ENCODE measurements at places on chromosomes 16 and 17.

DNA sequence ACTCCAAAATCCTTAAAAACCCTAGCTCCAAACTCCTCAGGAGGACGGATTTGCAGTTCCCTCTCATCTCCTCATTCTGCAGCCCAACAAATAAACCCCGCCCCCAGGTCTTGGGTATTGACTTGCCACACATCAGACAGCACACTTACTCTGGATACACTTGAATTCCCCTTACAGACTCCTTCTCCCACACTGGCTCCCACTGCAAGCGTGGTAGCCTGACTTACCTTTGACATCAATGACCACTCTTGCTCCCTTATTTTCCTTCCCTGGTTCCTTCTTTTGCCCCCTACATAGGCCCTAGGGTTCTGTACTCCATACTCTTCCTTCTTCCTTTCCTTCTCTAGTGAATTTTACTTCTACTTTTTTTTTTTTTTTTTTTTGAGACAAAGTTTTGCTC lies 7.5 kb downstream of the RFFL start:
- no peak for DNase-seq

GRCh38 chr17:50480854-50481490 lies 2.3 kb downstream of the RSAD1 start:
- DNase-seq, result no peak

DNA sequence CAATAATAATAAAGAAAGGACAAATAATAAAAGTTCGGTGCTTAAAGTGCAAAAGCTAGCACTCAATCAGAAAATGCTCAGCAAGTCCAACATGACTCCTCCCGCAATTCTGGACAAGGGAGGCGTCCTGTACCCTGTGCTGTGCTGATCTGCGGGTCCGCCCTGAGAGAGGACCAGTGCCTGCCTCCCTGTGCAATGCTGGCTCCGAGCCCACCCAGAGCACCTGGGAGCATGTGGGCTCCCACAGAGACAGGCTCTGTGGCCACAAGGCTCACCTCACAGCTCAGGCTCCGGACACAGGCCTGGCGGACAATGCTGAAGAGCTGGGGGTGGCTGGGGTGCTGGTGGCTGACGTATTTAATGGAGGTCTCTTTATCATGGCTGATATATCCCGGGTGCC lies 11.1 kb downstream of the FLCN start:
- no peak for DNase-seq

- DNase-seq, result no peak
Observed at GRCh38 chr16:68972720-68973119, 129.4 kb downstream of the TANGO6 start.

DNA sequence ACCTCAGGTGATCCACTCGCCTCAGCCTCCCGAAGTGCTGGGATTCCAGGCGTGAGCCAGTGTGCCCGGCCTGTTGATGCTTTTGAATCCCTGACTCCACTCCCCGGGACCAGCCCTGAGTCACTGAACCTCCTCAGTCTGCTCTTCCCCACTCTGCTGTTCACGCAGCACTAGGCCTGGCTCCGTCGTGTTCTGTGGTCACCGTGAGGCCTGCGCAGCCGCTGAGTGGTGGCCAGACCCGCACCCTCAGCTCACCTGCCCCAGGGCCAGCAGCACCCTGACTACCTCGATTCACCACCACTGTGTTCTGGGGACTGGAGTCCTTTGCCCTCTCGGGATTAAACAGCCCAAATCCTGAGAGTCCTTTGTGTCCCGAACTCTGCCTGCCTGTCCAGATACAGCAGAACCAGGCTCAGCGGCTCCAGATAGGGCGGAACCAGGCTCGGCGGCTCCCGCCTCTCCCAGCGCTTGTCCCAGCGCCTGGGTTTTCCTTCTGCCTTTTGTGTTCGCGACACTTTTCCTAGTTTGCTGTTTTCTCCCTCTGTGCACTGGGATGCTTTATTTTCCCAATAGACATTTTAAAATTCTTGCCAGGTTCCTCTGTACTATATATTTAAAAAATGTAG lies 58.6 kb upstream of the ENDOV start:
- DNase-seq, result no peak

- DNase-seq, result no peak
Observed at GRCh38 chr17:79646721-79647455, 36.0 kb upstream of the RBFOX3 start.

GRCh38 chr17:10019941-10020451 lies 114.9 kb upstream of the RCVRN start:
- DNase-seq, result no peak

DNA sequence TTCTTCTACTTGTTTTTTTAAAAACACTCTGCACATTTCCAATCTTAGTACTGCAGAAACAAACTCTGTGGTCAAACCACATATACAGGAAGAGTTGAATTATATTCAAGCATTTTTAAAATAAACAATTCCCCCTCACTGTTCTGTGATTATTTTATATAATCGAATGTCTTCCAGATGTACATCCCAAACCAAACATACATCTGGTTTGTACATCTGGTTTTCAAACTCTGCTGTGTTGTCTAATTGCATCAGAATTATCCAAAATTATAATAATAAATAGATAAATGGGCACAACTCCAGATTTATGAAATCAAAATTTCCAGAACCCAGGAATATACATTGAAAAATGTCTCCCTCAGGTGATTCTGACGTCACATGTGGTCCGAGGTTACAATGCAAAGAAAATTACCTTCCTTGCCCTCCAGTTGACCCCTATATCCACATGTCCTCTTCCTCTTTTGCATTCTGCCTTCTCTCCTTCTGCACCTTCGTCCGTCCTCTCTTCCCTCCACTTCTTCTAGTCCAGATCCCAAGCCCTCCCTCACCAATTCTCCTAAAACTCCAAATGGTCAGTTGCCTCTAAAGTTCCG lies 13.3 kb upstream of the CCDC144A start:
- no peak for DNase-seq

DNA sequence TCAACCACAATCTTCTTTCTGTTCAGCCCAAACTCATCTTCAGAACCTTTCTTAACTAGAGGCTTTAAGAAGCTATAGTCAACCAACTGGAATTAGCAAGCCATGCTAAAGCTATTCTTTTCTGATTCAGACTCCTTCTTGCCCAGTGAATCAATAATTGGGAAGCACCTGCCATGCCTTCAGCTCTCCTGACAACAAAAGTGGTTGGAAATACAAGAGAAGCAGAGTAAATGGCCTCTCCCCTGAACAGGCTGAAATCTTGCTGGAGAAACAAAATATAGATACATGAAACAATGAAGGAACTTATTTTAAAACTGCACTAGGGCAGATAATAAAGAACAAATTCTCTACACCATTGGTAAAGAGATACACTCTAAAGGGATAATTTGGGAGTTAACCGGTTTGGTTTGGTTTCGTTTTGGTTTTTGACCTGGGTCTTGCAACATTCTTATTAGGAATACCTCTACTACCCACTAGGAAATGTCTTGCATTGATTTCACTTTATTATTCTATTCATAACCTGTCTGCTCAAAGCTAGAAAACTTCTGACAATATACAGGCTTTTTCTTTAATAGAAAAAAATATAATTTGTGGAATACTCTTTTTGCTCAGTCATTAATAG lies 173.6 kb upstream of the DYNLRB2 start:
- DNase-seq, result no peak

- DNase-seq, result no peak
Observed at GRCh38 chr17:83106913-83107655, 27.7 kb downstream of the METRNL start.

- no peak for DNase-seq
Observed at GRCh38 chr16:76943921-76944320, 247.1 kb upstream of the MON1B start.

DNA sequence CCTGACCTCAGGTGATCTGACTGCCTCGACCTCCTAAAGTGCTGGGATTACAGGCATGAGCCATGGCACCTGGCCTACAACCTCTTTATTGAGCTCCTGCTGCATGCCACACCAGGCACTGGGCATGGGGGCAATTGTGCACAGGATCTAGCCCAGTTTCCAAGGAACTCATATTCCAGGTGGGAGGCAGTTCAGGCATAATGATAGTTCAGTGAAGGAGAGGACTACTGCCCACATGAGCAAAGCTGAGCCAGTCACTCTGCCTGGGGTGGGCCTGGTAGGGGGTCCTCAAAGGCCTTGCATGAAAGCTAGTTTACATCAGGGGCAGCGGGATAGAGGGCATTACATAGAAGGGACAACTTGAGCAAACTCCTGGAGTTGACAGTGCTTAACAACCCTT lies 2.6 kb upstream of the HCRT start:
- no peak for DNase-seq

DNA sequence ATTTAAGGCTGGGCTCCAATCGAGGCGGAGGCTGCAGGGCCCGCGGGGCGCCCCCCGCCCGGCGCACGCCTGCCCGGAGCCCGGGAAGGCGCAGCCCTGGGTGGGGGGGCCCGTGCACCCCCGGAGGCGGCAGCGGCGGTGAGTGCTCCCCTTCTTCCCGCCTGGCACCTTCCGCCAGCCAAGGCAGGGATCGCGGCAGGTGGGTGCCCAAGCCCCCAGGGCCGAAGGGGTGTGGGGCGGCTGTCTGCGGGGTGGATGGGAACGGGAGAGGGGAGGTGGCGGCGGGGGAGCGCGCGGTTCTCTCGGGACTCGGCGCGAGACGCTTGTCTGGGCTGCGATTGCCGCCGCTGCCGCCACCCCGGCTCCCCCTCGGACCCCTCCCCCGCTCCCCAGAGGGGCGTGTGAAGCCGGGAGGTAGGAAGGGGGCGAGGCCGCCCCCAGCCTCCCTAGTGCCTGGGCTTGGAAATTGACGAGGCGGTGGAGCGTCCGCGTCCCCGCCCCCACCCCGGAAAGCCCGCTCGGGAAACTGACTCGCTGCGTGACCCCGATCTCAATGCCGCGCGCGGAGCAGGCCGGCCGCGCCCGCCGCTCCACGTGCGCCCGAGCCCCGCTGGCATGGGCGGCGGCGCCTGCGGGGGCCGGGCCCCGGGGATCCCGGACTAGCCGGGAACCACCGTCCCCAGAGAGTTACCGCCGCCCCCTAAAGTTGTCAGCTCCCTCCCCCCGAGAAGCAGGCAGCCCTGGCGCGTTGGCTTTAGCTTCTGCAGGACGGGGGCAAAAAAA lies 231.5 kb downstream of the MRTFB start:
- DNase-seq, result no peak

- no peak for DNase-seq
Observed at GRCh38 chr17:71472809-71473789, 647.7 kb upstream of the SOX9 start.

- no peak for DNase-seq
Observed at GRCh38 chr16:30923554-30924075, at the start of gene FBXL19. Gene FBXL19, plus strand, starts transcription at chr16:30923572. Its CDS starts 2,183 bp downstream, at chr16:30925755.

GRCh38 chr16:11610121-11610505 lies 23.4 kb upstream of the LITAF start:
- DNase-seq, result no peak
